HCT116 (cell line): ENCODE measurements at places on chromosomes 7 and 10. TPM values are rescaled to one million over a fixed set of nuclear protein-coding genes. Genes with fewer than 3 reads are reported as not detected.

SPDYE6 gene
- not detected for total RNA-seq

ADCYAP1R1 gene
- total RNA-seq: 0.12 TPM

CPA2 gene
- 1.5 TPM for total RNA-seq

LAMB4 gene
- total RNA-seq: not detected

- no peak overlapping the region for H3K27ac ChIP-seq
- no peaks in the 10 kb centered on the region for H3K4me1 ChIP-seq
- DNase-seq: no peak
- H3K27me3 ChIP-seq: no peaks in the 10 kb centered on the region
- H3K4me3 ChIP-seq: no peak overlapping the region
Observed at GRCh38 chr10:49172061-49172776, 16.0 kb downstream of the TMEM273 start.

GRCh38 chr7:2022021-2022409 lies 210.7 kb downstream of the MAD1L1 start:
- H3K27me3 ChIP-seq: no peaks in the 10 kb centered on the region
- H3K4me1 ChIP-seq: peaks cover 24% of the 10 kb centered on the region
- H3K36me3 ChIP-seq: 0 out of 2 replicates have a peak, but pooled peaks cover 5% of the 10 kb centered on the region
- H3K4me3 ChIP-seq: no peak overlapping the region
- no peak for DNase-seq

- no peaks in the 10 kb centered on the region for H3K4me1 ChIP-seq
- no peak for DNase-seq
- H3K27me3 ChIP-seq: no peaks in the 10 kb centered on the region
- no peak overlapping the region for H3K27ac ChIP-seq
- H3K36me3 ChIP-seq: no peaks in the 10 kb centered on the region
- no peak overlapping the region for H3K4me3 ChIP-seq
Observed at GRCh38 chr7:7647495-7648036, 7.0 kb downstream of the UMAD1 start.

DNA sequence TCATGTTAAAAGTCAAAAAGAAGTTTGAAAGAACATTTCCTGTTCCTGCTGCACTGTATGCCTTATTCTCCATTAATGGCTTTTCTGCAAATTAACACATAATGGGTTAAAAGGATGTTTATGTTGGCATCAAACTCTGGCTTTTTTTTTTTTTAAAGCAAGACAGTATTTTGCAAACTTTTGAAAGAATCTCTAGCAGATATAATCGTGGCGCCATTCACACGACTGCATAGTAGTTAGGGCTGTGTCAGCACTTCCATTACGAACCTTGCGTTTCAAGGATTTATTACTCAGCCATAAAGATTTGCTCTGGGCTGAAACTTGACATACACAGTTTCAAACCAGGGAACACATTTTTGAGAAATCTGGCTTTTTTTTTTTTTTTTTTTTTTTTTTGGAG lies 207.8 kb downstream of the DYNC1I1 start:
- H3K36me3 ChIP-seq: no peaks in the 10 kb centered on the region
- no peaks in the 10 kb centered on the region for H3K4me1 ChIP-seq
- no peak overlapping the region for H3K27ac ChIP-seq
- no peak for DNase-seq
- H3K27me3 ChIP-seq: peaks cover 29% of the 10 kb centered on the region; the same call in 1 of the 2 replicates
- no peak overlapping the region for H3K4me3 ChIP-seq

GRCh38 chr10:124117833-124118232 lies 24.4 kb upstream of the CHST15 start:
- H3K27me3 ChIP-seq: no peaks in the 10 kb centered on the region
- DNase-seq: no peak
- no peak overlapping the region for H3K27ac ChIP-seq
- H3K36me3 ChIP-seq: no peaks in the 10 kb centered on the region
- no peaks in the 10 kb centered on the region for H3K4me1 ChIP-seq
- H3K4me3 ChIP-seq: no peak overlapping the region

GRCh38 chr7:131533566-131534561 lies 22.6 kb downstream of the PODXL start:
- peaks cover 27% of the 10 kb centered on the region for H3K4me1 ChIP-seq
- H3K36me3 ChIP-seq: no peaks in the 10 kb centered on the region
- no peak overlapping the region for H3K27ac ChIP-seq
- no peaks in the 10 kb centered on the region for H3K27me3 ChIP-seq
